ENCODE measurements at places on chromosomes 3 and 15. TPM values are rescaled to one million over a fixed set of nuclear protein-coding genes. Genes with fewer than 3 reads are reported as not detected.

GRCh38 chr3:20904671-20905070 lies 718.7 kb upstream of the SGO1 start:
- DNase-seq, result no peak

DNA sequence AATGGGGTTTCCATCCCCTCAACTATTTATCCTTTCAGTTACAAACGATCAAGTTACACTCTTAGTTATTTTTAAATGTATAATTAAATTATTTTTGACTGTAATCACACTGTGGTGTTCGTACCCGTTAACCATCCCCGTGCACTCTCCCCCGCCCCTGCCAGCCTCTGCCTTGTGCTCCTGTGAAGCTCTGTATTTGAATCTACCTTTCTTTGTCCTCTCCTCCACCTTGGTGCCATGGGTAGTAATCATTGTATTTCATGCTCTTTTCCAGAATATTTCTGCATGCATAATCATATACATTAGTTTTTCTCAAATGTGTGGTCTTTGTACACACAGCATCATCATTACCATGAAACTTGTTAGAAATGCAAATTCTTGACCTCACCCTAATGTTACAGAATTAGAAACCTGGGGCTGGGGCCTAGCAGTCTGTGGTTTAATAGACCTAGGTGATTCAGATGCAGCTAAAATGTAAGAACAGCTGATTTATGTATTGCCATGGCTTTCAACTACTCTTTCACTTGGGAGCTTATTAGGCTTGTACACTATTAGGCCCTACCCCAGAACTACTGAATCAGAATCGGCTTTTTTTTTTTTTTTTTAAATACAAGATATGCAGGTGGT lies 91.5 kb downstream of the STT3B start:
- no peak for DNase-seq

DNA sequence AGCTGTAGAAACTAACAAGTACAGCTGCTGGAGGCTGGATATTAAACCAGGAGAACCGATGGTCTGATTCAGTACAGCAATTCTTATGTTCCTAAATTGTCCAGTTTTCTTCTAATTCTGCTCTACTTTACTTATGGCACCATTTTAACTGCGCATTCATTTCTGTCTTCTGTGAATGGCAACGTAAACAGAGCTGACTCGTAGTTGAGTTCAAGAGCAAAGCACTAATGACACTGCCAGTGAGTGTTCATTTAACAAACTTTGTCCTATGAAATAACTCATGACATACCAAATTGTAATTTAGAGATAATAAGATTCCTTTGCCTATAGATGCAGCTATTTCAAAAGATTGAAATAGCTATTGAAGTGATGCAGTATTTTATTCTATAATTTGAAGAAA lies 48.7 kb downstream of the BCHE start:
- DNase-seq, result no peak

- DNase-seq, result no peak
These were observed 114.5 kb downstream of the RARB start for GRCh38 chr3:25542492-25543039.

- DNase-seq, result no peak
These were observed 29.0 kb upstream of the DENND4A start for GRCh38 chr15:65821070-65821469.

DNA sequence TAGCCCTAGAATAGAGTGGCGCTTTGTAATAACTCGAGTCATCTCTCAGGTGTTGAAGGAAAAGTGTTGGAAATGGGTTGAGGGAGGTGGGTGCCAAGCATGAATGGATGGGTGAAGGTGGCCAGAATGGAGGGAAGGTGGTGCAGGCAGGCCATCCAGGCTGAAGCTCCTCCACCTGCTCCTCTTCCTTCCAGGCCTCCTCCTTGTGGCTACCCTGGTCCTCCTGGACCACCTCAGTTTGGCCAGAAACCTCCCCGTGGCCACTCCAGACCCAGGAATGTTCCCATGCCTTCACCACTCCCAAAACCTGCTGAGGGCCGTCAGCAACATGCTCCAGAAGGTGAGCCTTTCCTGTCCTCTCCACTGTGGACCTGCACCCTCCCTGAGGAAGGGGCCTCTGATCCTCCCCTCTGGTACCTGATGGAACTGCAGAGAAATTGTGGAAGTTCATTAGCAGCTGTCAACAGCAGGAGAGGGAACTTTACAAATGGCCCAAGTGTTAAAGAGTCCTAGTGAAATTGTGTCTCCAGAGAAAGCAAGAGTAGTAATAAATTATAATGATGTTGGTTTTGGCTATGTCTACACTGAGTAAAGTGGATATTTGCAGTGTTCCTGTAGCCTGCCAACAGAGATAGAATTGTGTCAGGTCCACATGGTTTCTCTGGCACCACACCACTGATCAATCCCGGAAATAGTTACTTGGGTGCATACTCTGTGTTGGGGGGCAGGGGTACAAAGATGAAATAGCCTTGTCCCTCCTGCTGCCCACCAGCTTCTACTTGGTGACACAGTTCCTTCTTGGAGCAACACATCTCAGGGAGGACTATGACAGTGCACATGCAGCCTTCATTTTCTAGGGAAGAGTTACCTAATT lies 1.6 kb downstream of the IL12A start:
- no peak for DNase-seq

- DNase-seq, result peak; percentile 91
These were observed 860 bp downstream of the RASA2 start for GRCh38 chr3:141487521-141488252.

GRCh38 chr3:7760718-7761117 lies 740.9 kb upstream of the LMCD1 start:
- DNase-seq, result no peak

GRCh38 chr3:108089579-108089978 lies 1.3 kb downstream of the CD47 start:
- DNase-seq, result no peak

GRCh38 chr3:174859114-174859735 lies at the start of gene NAALADL2:
NAALADL2 (plus strand) TSS chr3:174859334.
- DNase-seq, result no peak

DNA sequence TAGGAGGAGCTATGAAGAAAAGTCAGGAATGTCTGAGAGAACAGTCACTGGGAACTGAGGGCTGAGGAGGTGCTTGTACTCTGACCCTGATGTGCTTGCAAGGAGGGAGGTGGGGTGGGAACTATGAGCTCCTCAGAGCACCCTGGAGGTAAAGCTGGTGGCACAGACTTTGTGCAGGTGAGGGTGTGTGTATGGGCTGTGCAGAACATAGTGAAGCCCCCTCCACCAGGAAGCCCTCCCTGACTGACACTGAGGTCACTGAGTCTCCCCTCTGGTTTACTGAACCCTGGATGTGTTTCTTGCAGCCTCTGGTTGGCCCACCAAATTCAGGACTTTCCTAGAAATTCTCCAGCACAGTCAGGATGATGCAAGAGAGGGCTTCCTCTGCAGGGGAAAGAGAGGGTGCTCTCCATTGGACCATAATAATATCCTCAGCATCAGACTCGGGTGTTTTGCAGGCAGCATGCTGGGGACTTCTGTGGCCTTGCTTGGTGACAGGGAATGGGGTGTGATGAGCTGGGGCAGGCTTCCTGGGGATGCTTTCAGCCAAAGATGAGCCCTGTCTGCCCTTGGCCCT lies 1.5 kb upstream of the ISLR start:
- no peak for DNase-seq

- DNase-seq, result peak; percentile 52
These were observed 24.1 kb upstream of the SACM1L start for GRCh38 chr3:45665101-45665572.

GRCh38 chr3:62975566-62975965 lies 100.3 kb upstream of the CADPS start:
- DNase-seq, result no peak

DNA sequence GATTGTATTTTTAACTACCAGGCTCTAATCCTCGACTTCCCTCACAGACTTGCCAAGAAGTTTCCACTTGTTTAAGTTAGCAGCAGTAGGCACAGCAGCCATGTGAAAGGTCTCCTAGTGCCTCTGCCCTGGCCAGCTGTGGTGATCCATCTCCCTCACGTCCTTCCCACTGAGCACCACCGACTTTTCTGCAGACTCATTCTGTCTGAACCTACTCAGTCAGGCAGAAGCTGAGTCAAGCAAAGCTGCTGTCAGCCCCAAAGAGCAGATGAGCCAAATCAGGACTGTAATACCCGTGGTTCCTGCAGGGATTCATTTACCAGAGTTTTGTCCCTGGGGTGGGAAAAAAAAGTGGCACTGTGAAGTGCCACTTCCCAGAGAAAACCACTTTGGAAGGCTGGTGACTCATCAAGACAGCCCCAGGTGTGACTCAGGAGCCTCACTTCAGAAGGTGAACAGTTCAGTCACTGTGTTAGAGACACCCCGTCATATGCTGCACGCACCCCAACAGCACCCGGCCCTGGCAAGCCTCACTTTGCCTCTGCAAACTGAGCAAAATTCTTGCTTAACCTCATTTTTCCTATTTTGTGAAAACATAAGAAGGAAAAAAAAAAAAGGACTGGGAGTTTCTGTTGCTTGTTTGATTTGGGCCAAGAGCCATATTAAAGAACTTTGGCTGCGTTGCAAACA lies 76.0 kb downstream of the WWTR1 start:
- DNase-seq, result no peak

DNA sequence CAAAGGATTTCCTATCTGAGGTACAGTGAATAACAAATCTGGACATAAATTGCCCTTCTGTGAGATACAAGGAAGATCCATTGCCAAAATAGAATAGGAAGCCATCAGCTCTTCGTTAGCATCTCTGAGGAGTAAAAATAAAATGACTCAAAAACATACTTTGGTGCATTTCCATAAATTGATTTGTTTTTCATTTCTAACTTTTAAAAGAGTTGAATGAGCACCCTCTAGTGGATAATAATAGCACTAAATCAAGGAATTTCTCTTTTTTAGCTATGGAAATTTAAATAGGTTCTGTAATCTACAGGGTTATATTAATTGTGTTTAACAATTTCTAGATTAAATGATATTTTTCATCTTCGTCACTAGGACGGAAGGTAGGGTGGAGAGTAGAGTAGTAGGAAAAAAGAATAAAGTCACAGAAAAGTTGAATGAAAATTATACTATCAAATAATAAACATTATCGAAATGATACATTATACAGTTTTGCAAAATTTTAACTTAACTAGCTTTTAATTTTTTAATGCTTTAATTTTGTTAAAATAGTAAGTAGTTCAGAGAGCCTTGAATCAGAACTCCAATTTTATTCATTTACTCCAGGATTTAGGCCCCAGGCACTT lies 6.4 kb downstream of the NSUN3 start:
- DNase-seq, result peak; percentile 39

- DNase-seq, result no peak
These were observed 11.4 kb downstream of the ENTPD3 start for GRCh38 chr3:40398346-40398745.

DNA sequence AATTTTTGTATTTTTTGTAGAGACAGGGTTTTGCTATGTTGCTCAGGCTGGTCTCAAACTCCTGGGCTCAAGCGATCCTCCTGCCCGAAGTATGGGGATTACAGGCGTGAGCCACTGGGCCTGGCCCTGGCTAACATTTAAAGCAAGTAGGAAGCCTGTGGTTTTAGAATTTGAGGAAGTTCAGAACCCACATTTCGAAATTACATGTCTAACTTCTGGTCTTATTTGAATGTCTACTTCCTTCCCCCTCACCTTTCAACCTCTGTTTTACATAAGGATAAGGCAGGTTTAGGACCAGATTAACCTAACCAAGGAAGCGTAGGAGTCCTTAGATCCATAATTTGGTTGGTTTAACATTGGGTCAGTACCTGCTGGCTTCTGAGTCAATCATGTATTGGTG lies 120.5 kb upstream of the PROK2 start:
- peak; percentile 79 for DNase-seq

GRCh38 chr3:152511904-152512303 lies 243.2 kb downstream of the MBNL1 start:
- DNase-seq, result peak; percentile 48

GRCh38 chr15:92343924-92344643 lies 49.6 kb upstream of the ST8SIA2 start:
- DNase-seq, result no peak

DNA sequence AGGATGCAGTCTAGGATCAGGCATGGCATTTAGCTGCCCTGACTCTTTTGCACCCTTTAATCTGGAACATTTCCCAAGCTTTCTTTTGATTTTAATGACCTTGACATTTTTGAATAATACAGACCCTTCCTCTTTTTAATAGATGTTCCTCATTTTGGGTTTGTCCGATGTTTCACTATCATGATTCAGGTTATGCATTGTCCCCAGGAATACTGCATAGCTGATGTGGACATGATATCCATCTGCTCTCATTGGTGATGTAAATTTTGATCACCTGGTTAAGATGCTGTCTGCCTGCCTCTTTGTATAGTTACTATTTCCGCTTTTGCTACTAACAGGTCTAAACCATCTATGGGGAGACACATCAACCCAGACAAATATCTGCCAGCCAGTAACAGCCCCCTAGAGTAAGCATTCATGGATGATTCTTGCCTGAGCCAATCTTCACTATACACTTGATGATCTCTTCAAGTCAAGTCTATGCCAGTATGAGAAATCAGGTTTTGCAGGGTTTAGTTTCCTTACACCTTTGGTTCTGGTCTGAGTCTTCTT lies 50.6 kb upstream of the ULK4 start:
- peak; percentile 93 for DNase-seq

GRCh38 chr3:57934373-57934772 lies 73.8 kb upstream of the FLNB start:
- DNase-seq, result no peak

DNA sequence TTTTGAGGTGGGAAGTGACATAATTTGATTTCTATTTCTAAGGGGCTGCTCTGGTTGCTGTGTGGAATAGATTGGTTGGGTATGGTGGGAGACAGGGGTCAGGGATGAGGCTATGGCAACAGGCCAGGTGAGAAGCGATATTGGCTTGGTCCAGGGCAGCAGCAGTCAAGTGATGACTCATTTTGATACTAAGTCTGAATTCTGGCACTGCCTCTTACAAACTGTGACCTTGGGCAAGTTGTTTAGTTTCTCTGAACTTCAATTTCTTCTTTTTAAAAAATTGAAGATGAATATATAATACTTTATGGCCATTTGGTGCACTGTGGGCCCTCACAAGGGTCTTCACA lies 40.4 kb upstream of the CLSTN2 start:
- no peak for DNase-seq

DNA sequence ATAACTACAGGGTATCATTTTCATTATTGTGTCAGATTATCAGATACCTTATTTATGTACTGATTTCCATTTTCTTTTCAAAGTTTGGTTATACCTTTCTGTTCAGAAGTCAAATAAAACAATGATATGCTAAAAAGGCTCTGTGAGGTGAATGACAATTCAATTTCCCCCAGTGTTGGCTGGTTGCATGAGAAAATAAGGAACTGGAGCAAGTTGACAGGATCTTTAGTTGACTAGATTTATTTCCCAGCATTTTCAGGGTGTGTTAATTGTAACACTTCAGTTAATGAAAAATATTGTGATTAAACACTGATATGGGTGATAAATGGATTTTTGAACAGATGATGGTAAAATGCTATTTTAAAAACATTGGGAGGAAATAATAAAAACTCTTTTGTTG lies 122.8 kb upstream of the FAM3D start:
- no peak for DNase-seq

KBTBD13 gene
- total RNA-seq, result not detected

AVEN gene
- 6.8 TPM for total RNA-seq

GUCA1C gene
- total RNA-seq, result not detected

CHRD gene
- not detected for total RNA-seq

CPN2 gene
- not detected for total RNA-seq

ZPLD1 gene
- total RNA-seq, result not detected

PRSS50 gene
- total RNA-seq, result 0.10 TPM

TBC1D5 gene
- total RNA-seq, result 112 TPM

MYO1E gene
- 111 TPM for total RNA-seq

UACA gene
- 2.7 TPM for total RNA-seq

KY gene
- total RNA-seq, result not detected

ADIPOQ gene
- total RNA-seq, result not detected

GRK7 gene
- total RNA-seq, result not detected

ZNF660 gene
- total RNA-seq, result 7.5 TPM

Measured in B cell (primary cell).